ENCODE measurements at places on chromosomes 1 and 21.

- no peak for DNase-seq
Measured at GRCh38 chr1:41622402-41622801, 137.9 kb upstream of the EDN2 start.

DNA sequence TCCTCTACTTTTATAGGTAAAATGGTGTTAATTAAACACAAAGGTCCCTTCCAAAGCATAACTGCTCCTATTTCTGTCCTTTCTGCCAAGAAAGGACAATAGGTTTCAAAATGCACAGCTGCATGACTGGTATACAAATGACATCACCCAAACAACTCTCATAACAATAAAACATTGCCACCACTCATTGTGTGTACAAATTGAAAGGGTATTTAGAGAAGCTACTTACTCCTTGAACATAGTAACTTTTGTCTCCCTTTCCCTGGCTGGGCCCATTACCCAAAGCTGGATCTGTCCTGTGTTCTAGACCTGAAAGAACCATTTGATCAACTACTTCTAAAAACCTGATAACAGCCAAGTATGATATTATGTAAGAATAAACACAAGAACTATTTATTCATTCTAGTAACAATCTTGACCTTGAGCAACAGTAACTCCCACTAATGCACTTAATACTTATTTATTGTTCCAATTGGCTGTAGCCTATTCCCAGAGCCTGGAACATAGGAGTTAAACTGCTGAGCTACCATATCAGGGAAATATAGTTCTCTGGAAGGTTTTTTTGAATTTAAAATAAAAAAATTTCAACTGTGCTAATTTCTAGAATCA is 38.2 kb downstream of the TTLL7 start:
- DNase-seq = no peak

- no peak for DNase-seq
Measured at GRCh38 chr1:14723401-14723800, 124.9 kb downstream of the KAZN start.

DNA sequence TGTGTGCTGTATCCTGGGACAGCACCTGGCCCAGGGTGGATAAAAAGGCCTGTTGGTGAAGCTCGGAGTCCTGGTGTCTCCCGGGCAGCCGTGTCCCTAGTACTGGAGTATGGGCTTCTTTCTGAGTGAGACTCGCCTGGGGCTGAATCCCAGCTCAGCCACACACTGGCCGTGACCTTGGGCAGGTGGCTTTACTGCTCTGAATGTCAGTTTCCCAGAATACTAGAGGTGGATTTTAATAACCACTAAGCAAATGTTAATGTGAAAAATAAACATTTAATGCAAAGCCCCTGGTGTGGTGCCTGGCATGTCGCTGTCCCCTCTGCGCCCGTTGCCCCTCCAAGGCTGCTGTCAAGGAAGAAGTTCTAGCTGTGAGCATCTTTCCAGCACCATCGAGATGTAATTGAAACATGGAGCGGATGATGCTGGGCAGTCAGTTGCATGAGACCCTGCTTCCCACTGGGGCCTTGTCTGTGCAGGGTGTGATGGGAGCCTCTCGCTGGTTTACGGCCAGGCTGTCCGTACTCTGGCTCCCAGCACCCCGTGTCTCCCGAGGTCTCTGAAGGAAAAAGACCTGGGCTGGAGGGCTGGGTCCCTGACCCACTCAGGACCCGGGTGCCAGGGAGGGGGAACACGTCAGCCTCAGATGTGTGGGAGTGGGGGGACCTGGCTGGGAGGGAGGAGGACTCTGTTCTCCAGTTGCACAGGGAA is 527.8 kb downstream of the MATN1 start:
- DNase-seq = no peak

DNA sequence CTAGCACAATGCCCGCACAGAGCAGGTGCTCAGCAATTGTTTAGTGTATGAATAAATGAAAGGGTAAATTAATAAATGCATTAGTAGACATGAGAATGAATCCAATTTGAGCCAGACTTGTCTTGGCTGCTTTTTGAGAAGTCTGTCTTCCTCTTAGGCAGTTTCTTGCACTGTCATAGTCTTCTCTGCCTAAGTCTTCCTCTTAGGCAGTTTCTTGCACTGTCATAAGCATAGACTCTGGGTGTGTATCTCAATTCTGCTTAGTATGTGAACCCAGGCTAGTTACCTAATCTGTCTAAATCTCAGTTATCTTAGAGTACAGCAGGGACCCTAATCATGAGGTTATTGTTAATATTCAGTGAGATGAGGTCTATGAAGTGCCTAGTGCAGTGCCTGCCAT is 27.2 kb downstream of the NHLH2 start:
- DNase-seq = no peak

- DNase-seq = no peak
Measured at GRCh38 chr1:51558375-51558924, 39.4 kb upstream of the EPS15 start.

- no peak for DNase-seq
Measured at GRCh38 chr1:157269656-157270375, 131.6 kb upstream of the ETV3 start.

- DNase-seq = no peak
Measured at GRCh38 chr1:97245682-97246081, 524.1 kb downstream of the PTBP2 start.

- DNase-seq = no peak
Measured at GRCh38 chr1:47823040-47823808, 174.0 kb downstream of the TRABD2B start.

All from stimulated activated CD8-positive, alpha-beta memory T cell treated with anti-CD3 and anti-CD28 coated beads, Interleukin-4, amount 100 ng/mL, for 1 hour (primary cell).